NCI-H510A (cell line): ENCODE measurements at places on chromosomes 3 and 15.

DNA sequence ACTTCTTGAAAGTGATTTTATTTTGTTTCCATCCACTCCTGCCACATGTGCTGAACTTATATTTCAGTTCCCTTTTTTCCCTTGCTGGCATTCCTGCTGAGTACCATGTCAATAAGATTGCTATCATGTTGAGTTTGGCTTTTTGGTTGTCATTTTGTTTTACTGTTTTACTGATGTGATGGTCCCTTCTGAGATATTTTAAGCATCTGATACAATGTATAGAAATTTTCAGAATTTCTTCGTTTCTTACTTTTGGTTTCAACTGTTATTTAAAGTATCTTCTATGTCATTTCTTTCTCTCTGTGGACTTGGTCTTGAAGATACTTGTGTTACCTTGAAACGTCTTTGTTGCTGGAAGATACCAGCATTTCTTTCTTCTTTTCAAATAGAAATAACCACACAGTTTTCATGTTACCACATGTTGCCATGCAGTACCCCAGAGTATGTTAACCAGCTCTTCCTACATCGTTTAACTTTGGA is 14.1 kb downstream of the SIDT1 start:
- no peak for DNase-seq

GRCh38 chr15:100849021-100849854 is 30.4 kb upstream of the ALDH1A3 start:
- no peak for DNase-seq

DNA sequence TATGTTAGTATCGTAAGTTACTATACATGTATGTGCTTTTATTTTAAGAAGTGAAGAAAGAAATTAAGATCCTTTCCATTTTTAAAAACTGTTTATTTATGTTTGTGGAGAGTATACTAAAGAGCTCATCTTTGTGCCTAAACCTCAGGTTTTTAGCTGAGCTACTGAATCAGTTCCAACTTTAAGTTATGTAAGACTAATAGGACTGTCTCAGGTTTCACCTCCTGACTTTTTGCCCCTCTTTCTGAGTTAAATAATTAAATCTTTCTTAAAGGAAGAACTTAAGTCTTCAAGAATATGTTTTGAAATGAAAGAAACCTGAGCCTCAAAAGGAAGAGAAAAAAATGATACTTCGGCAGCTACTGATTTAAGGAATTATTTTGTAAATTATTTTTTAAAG is 2.6 kb downstream of the SLMAP start:
- DNase-seq: no peak

GRCh38 chr3:141382571-141382970 is 14.3 kb downstream of the ZBTB38 start:
- no peak for DNase-seq

DNA sequence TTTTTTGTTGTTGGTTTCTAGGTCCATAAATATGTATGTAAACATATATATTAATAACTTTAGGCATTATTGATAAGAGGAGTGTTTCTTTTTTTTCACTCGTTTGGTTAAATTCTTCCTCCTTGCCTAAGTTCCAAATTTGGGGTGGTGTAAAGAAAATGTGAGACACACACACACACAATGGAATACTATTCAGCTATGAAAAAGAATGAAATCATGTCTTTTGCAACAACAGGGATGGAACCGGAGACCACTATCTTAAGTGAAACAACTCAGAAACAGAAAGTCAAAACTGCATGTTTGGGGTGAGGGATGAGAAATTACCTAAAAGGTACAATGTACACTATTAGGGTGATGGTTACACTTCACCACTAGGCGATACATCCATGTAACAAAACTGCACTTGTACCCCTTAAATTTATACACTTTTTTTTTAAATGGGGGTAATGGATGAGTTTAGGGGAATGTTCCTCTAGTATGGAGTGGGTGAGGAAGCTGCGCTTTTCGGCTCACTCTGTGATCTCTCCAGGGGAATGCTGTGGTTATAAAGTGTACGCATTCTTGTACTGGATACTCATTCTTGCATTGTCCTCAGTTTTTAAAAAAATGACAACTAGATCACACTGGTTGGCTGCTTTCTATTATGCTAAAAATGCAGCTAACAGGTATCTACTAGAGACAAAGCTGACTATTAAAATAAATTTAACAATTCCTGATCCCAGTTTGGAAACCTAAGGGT is 50.8 kb upstream of the PPARG start:
- no peak for DNase-seq

GRCh38 chr3:131109156-131109555 is 82.5 kb downstream of the NEK11 start:
- no peak for DNase-seq

DNA sequence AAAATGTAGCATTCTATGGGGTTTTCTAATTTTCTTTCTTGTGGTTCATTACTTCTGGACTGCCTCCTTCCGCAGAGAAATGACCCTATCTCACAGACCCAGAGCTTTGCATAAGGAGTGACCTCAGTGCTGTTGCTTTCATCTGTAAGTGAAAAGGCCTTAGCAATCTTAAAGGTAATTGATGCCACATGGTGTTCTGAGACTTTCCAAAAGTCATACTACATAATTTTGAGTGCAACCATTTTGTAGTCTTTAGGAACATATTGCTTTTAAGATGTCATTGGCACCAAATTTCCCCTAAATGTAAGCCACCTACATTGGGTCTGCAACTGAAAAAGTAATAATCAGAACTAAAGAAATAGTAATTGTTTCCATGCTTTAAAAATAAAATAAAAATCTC is 9.2 kb upstream of the HHLA2 start:
- no peak for DNase-seq

DNA sequence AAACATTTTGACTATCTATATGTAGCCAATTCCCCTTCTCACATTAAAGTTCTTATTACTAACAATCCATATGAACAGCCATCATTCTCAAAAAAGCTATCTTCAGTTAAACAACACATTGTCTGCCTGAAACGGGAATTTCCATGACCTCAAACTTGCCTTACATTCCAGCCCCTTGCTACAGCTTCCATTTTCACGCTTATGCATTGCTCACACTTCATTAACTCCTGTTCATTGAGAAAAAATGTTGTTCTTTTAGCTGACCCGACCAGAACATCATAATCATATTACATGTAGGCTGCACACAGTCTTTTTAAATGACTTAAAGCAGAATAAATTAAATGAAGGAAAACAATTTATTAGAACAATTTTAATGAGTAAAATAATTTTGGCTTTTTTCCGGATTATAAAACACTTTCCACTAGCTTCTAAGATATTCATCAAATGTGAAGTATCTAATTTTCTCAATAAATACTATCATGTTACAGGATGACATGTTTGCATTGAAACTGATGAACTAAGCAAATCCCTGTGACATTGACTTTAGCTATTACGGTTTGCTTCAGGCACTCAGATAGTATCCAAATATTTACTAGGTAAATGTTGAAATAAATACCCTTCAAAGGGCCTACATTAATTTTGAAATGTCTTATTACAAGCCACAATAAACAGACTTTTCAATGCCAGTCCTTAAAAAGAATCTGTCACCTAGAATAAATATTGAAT is 49.9 kb downstream of the P3H2 start:
- DNase-seq: no peak

DNA sequence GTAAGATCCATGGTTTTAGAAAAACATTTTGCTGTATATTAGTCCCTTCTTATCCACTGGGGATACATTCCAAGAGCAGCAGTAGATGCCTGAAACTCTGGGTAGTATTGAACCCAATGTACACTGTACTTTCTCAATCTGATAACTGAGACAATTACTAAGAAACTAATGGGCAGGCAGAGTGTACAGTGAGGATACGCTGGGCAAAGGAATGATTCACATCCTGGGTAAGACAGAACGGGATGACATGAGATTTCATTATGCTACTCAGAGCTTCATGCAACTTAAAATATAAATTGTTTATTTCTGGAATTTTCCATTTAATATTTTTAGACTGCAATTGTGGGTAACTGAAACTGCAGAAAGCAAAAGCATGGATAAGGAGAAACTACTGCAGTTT is 46.2 kb upstream of the TEX55 start:
- DNase-seq: no peak

- no peak for DNase-seq
These were observed 39.8 kb upstream of the SPRED1 start for GRCh38 chr15:38212729-38213351.

DNA sequence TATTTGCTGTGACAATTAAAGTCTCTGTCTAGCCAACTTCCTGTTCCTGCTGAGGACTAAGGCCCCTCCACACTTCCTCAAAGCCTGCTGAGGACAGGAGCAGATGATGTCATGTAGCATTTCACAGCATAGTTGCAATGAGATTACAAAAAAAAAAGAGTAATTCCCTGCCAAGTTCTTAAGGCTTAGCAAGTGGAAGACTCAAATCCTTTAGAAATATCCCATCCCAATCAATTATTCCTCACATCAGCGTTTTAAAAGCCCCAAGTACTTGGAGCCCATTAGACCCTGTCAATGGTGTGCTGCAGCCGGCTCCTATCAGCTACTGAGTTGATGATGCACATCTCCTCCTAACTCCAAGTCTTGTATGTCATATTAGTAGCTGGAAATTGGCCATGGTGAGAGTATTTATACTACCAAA is 51.7 kb downstream of the TRANK1 start:
- no peak for DNase-seq

DNA sequence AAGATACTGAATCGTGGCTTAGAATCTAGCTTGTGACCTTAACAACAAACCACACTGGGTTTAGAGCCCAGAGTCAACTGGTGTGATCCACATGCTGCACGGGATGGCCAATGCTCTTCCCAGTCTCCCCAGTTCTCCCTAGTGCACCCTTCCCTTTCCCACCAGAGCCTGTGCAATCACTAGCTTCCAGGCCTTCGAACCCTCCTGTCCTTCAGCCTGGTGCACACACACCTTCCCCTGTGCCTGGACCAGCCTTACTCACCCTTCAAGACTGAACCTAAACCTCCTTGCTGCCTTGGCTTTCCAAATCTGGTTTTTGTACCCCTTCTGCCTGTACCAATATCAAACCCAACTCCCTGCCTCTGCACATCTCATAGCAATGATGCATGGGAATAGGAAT is 43.8 kb downstream of the WNT5A start:
- DNase-seq: no peak

GRCh38 chr15:37109168-37109871 is 9.0 kb upstream of the MEIS2 start:
- DNase-seq: no peak

GRCh38 chr15:54582863-54583643 is 604.8 kb downstream of the UNC13C start:
- DNase-seq: no peak

DNA sequence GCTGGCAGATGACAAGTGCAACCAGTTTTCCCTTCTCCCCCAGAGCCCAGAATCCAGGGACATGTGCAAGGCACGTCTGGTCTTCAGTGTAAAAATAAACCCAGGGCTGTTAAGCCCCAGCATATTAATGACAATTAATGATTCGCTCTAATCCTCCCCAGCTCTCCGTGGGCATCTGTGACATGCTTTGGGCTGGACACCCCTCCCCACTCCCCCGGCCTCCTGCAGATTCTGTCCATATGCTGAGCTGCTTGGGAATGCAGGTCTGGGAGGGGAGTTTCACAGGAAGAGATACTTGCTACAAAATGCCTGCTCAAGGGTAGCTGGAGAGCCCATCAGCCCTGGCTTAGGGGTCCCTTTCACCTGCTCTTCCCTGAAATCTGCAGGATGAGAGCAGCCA is 43.0 kb upstream of the NTRK3 start:
- no peak for DNase-seq

- no peak for DNase-seq
These were observed 383.6 kb upstream of the SEMA6D start for GRCh38 chr15:47333734-47334133.

DNA sequence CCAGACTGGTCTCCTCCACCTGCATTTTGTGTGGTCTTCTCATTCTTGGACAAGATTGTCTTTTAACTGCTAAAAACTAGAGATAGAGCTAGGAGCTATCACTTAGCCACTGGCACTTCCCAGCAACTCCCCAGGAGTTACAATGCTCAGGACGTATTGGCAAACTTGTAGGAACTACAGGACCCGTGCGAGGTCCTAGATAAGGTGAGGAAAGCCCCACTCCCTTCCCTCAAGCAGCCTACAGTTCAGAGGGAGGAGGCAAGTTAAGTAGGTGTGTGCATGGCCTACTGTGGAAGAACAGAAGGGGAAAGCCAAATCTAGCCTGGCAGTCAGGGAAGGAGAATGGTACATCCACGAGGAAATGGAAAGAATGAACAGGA is 504.7 kb upstream of the PROK2 start:
- no peak for DNase-seq

DNA sequence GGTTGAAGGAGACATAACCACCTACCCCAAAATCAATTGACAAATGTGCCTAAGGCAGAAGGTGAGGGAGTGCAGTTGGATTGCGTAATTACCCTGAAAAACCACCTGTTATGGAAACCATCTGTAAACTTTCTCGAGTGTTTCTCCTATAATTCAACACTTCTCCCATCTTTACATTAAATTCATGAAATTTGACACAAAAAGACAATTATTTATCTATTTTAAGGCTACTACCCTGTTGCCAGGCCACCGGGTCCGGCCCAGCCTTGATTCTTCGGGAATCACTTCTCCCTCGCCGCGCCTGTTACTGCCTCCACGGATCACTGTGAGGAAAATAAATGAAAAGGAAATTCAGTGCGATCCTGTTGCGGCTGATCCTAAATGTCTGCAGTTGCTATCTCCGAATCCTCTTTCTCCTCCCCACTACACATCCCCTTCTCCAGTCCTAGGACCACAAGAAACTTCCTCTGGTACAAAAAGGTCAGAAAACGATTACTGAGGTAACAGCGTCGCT is 646 bp downstream of the IQCB1 start:
- DNase-seq: no peak

GRCh38 chr3:120160050-120160449 is 65.8 kb upstream of the GSK3B start:
- DNase-seq: no peak

- no peak for DNase-seq
These were observed 816.6 kb downstream of the EPHA3 start for GRCh38 chr3:89923921-89924610.

- DNase-seq: no peak
These were observed 179.6 kb downstream of the NSMCE3 start for GRCh38 chr15:29089731-29090616.
